ENCODE measurements at places on chromosomes 1 and 21. TPM values are rescaled to one million over a fixed set of nuclear protein-coding genes. Genes with fewer than 3 reads are reported as not detected.

The C1orf87 gene
- total RNA-seq: not detected

The ACTN2 gene
- total RNA-seq: 0.98 TPM

The ATAD3B gene
- 31.3 TPM for total RNA-seq

The MRPS21 gene
- 88.4 TPM for total RNA-seq

The SUSD4 gene
- not detected for total RNA-seq

The DNALI1 gene
- total RNA-seq: not detected

The TNN gene
- total RNA-seq: not detected

The PLEKHG5 gene
- total RNA-seq: 1.7 TPM

The BEND5 gene
- total RNA-seq: not detected

The LRRC8C gene
- total RNA-seq: 2.7 TPM

Measured in SK-MEL-5 (cell line).